Urothelium cell line (cell line): ENCODE measurements at places on chromosomes 7 and 10.

DNA sequence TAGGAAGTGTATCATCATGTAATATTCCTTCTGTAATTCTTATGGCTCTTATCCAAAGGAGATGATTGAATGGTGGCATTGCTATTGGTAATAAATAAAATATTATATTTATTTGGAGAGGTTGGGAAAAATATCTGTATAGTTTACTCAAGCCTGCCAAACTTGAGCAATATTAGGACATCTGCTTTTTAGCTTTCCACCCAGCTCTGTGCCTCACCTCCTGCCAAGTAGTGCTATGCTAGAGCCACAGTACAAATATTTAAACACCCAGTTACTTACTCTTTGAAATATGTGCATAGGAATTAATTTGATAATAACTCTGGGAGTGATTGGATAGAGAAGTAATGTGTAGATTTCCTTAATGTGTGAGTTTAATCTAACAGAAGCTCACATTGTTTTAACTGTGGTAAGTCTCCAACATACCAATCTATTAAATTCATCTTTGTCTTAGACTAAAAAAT is 129.2 kb downstream of the BBS9 start:
- no peak for DNase-seq

DNA sequence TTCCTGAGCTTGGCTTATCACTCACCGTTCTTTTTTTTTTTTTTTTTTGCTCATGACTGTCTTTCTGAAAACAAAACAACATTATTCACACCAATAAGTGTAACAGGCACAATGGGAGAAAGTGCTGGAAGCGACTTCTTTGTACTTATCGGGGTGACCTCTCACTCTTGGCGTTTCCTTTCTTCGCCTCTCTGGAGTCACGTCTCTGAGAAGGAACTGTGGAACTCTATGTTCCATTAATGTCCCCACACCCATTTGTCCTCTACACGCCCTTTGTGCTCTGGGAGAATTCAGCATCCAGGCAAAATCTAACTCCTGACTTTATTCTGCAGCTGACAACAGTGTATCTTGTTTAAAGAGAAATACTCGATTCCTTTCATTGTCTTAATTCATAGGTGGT is 70.8 kb upstream of the FAM204A start:
- DNase-seq = no peak

GRCh38 chr7:95126053-95126709 is 198.2 kb downstream of the PON1 start:
- DNase-seq = no peak

DNA sequence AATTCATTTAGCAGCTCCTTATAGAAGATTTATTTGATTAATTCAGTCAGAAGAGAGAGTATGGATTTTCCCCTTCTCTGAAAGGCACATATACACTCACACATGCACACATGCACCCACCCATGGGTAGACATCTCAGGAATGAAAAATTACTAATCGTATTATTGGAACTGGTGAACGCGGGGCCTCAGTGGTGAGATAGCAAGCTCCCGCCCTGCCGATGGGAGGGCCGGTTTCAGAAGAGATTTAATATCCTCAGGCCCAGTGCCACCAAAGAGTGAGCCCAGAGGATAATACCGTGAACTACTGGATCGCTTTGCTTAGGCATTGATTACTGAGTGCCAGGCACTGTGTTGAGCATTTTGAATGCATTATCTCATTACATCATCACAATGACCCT is 38.0 kb upstream of the EMX2 start:
- DNase-seq = no peak

DNA sequence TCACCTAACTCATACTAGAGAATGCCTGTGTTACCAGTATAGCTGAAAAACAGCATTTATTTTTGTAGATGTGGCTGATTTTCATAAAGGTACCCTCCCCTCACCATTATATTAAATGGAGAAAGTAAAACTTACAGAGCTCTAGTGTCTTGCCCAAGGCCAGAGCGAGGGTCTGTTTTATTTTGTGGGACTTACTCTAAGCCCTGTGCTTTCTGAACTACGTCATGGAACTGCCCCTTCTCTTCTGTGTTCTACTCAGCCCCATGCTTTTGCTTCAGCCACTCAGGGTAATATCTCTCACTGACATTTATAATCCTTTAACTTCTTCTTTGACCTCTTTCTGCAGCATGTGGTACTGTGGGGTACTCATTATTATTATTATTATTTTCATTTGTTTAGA is 10.3 kb upstream of the ZNF786 start:
- no peak for DNase-seq

DNA sequence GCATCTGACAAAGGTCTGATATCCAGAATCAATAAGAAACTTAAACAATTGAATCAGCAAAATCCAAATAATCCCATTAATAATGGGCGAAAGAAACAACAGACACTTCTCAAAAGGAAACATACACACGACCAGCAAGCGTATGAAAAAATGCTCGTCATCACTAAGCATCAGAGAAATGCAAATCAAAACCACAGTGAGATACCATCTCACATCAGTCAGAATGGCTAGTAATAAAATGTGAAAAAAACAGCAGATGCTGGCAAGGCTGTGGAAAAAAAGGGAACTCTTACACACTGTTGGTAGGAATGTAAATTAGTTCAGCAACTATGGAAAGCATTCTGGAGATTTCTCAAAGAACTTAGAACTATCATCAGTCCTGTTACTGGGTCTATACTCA is 496.7 kb downstream of the SH2D4B start:
- no peak for DNase-seq

DNA sequence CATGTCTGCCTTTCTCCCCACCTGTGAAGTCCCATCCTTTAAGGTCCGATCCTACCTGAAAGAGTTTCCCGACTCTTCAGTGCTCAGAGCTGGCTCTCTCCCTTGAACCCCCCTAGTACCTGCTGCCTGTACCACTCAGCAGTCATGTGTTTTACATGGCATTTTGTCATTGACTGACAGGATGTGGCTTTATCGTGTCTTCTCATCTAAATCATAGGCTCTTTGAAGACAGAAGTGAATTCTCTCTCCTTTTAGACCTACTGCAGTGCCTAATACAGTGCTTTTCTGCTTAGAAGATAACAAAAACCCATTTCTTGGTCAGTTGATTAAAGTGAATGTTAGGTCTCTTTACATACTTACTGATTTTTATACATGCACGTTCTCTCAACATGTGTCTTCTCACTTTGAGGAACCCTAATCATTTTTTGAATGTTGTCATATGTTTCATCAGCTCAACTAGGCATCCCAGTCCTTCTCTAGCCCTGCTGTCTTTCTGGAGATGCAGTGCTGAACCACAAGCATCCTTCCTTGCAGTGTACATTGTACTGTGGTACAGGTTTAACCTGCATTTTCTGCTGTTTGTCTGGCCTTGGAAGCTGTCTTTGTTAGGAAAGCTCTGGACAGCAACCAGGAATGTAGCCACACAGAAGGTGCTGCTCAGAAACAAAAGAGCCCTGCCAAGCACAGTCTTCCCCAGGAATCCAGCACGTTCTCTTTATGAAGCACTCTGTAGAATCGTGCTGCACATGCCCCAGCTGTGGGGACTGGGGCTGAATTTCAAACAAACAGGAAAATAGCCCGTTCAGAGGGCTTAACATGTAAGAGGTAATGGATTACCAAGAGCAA is 28.1 kb upstream of the LRRC4 start:
- DNase-seq = no peak

DNA sequence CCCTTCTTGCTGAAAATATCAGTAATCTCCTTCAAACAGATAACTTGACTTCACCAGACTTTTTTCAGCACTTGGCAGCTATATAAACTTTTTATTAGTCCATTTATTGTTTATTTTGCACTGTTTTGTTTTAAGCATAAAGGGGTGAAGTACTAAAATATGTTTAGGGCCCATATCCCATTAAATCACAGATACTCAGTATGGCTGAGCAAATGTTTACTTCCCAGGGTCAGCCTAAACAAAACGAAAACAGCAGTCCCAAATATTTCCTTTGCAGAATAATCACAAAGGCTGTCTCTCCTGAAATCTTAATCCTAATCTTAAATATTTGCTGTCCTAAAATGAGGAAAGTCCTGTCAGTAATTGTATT is 649.6 kb downstream of the TNS3 start:
- no peak for DNase-seq

- DNase-seq = no peak
Measured at GRCh38 chr10:60687679-60688078, 90.6 kb upstream of the CDK1 start.

GRCh38 chr10:8315619-8316021 is 261.1 kb downstream of the GATA3 start:
- no peak for DNase-seq

- no peak for DNase-seq
Measured at GRCh38 chr10:102335184-102335583, 60.3 kb upstream of the NFKB2 start.

DNA sequence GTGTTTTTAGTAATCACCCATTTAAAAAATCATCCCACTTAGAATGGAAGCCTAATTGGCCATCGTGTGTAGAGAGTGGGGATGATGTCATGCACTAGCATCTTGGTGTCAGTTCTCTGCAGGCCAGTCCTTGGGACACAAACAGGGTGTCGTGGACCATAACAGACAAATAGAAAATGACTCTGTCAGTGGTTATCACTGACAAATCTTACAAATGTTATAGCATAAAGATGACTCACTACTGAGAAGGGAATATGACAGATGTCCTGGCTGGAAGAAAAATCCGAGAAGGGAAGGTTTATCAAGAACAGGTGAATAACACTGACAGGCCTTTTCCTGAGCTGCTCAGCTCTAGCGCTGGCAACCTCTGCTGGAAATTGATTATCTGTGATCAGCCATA is 10.6 kb downstream of the CABCOCO1 start:
- no peak for DNase-seq

DNA sequence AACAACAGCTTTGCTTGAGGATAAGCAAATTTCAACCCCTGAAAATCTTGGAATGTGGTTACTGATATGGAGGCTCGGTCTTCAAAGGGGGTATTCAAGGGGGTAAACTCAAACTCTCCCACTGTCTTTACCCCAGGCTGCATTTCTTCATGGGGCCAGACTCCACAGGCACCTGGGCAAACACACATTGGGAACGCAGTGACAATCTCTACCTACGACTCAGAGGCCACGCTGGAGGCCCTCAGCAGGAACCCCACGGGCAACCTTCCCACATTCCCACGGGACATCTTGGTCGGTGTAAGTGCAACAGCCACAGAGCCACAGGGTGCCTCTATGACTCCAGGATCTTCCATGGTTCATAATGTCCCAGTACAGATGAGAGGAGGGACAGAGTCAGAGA is 2.2 kb upstream of the INSIG1 start:
- no peak for DNase-seq

DNA sequence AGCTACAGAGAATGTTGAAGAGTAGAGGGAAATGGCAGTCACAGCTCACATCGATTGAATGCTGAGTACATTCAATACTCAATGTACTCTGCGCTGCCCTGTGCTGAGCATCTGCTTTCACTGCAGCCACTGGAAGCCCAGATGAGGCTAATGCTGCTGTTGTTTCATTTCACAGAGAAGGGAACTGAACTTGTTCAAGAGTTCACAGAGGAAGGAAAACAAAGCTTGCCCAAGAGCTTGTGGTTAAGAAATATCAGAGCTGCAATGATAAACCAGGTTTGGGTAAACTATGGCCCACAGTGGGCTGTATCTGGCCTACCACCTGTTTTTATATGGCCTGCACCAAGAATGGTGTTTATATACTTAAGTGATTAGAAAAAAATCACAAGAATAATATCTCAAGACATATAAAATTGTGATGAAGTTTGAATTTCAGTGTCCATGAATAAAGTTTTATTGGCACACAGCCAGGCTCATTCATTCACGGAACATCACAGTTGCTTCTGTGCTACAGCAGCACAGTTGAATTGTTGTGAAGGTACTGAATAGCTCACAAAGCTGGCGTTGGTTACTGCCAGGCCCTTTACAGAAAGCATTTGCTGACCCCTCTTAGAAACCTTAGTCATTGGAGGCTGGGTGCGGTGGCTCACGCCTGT is 64.1 kb downstream of the CFAP58 start:
- no peak for DNase-seq

DNA sequence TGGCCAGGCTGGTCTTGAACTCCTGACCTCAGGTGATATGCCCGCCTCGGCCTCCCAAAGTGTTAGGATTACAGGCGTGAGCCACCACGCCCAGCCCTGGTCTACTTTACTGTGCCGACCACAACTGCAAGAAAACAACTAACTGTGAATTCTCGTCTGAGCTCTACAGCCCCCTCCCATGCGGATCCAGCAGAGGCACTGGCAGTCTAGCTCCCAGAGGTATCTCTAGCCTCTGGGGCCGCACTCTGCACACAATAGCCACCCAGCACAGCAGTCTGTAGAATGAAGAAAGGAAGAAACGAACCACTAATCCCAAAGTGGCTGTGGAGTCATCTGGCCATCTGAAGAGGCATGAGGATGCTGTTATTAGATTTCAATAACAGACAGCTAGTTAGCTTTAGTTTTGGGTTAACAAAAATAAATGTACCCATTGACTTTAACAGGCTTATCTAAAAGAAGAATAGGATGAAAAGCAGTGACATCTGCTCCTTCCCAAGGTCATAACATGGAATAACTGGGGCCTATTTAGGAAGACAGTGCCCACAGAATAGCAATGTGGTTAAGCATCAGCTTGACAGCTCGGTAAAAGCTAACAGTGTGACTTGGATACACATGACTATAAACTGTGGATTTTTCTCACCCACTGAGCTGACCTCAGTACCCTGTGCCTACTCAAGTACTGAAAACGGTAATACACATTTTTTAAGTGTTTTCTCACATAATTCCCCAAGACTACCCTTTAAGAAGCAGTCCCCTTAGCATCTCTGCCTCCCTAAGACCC is 131.9 kb downstream of the TNS3 start:
- DNase-seq = no peak

DNA sequence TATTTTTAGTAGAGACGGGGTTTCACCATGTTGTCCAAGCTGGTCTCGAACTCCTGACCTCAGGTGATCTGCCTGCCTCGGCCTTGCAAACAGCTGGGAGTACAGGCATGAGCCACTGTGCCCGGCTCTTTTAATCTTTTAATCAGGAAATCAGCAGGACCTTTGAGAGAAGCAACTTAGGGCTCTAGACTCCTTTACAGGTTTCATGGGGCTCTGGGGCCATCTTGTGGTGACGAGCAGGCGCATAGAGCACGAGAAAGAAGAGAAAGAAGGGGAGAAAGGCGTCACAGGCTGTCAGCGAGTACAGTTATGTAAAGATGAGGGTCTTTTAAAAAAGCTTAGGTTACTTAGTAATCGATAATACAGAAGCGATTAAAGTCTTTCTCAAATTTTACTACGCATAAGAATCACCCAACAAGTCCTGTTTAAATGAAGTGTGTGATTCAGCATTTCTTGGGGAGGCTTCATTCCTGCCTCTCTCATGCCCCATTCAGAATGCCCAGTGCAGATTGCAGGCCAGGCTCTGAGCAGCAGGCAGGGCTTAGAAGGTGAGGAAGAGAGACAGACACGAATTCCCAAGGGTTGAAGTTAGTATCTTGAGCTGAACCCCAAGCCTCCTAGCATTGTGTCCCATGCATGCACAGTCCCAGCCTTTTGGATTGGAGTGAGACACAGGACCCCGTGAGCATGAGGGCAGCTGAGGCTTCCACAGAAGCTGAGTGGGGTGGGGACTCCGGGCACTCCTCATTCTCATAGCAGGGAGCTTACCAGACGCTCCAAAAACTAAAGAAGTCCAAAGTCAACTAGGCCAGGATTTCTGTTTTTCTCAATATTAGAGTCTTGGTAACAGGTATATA is 23.6 kb upstream of the PFKP start:
- peak; percentile 24 for DNase-seq

- DNase-seq = no peak
Measured at GRCh38 chr7:30690011-30690410, 7.8 kb upstream of the CRHR2 start.

GRCh38 chr10:89242345-89242684 is 9.3 kb downstream of the LIPA start:
- DNase-seq = no peak
